ENCODE measurements at places on chromosomes 1 and 21.

DNA sequence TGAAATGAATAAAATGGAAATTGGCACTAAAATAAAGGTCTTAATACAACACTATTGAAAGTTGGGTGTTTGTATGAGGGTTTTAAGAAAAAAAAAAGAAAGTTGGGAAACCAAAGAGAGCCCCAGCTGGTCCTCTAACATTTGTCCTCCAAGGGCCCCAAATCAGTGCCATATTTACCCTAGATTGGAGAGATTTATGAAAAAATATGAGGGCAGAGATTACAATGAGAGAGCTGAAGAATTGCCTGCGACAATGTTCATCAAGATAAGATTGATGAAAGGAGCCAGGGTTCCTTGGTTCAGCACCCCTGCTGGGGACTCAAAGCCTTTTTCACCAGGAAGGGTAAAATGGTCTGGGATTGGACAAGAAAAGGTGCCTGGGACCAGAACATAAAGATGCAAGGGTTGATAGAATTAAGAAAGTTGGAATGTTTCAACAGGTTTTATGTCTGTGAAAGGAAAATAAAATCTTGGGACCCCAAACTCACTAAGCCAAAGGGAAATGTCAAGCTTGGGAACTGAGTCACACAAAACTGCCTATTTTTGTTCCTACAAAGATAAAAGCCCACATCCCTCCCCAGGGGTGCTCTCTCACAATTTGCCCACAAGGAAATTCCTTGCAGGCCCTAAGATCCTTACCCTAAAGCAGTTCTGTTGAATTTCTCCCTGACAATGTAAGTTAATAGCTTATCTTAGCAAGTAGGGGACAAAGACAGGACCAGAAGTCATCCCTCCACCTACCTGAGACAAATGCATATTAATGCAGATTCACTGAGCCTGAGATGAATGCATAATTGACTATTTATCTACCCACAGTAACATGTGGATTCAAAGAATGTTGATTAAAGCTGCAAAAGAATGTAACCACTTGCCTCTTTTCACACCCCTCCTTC lies 26.8 kb downstream of the CBR1 start:
- DNase-seq, result no peak

- DNase-seq, result no peak
Observed at GRCh38 chr1:37708471-37708870, 16.2 kb downstream of the CDCA8 start.

GRCh38 chr1:45686288-45687013 lies at the start of gene GPBP1L1:
Gene GPBP1L1 (minus strand): TSS chr1:45686533. CDS start chr1:45659087, 27,446 bp downstream.
- DNase-seq, result peak; percentile 94

- DNase-seq, result no peak
Observed at GRCh38 chr21:31222142-31222541, 121.9 kb downstream of the TIAM1 start.

DNA sequence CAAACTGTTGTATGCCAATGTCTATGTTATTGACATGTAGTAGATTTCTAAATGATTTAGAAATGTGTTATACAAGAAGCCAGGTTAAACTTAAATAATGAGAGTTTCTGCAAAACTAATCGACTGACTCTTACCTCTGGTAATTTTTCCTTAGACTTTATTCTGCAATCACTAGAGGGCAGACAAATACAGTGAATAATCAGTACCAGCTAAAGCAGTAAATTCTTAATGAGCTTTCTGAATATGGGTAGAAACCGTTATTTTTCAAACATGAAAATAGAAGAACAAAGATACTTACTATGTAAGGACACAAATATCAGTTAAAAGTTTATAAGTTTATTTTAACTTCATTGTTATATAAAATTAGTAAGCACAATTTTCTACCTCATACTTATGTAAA lies 97.9 kb upstream of the RGS1 start:
- no peak for DNase-seq

- DNase-seq, result no peak
Observed at GRCh38 chr1:70134148-70134547, 71.2 kb downstream of the LRRC40 start.

DNA sequence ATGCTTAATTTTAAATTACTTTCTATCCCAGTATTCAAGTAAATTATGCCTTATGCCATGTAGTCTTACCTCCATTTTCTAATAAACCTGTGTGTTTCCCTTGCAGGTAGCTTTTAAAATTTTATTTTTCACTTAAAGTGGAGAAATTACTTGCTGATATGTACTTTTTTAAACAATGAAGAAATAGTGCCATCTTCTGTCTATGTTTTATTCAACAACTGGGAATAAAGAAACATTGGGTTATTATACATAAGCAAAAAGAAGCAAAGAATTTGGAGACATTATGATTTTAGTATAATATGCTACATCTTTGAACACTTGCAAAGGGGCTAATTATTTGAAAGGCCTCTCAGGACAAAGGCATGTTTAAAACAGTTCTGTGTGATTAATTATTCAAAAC lies 1912.9 kb downstream of the MRPL39 start:
- DNase-seq, result no peak

DNA sequence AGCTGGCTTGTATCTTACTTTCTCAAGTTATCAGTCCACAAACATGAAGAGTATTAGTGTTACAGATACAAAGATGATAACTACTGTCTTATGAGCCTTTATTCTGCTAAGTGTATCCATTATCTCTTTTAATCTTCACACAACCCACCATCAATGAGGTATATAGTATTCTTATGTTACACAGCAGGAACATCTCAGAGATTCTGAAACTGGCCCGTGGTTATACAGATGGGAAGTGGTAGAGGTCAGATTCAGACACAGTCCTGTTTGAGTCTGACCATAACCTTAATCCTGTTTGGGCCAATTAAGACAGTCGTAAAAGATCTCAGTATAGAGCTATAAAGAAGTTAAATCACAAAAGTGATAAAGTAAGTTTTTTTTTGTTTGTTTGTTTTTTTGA lies 5.1 kb upstream of the TMEM269 start:
- DNase-seq, result no peak

DNA sequence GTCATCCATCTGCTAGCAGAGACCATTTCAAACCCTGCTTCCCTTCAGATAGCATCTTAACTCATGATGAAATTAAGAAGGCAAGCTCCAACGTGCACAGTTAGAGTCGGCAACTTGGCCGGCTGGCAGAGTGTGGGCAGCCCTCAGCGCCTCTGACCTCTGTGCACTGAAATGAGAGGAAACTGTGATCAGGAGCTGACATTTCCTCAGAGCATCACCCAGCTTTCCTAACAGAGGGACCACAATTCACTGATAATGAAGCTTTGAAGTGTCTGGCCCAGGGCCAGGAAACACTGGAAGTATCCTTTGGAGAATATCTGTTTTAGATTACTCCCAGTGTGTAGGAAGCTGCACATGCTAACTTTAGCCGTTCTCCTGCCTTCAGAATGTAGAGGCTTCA lies 145.0 kb upstream of the ZC3H11B start:
- DNase-seq, result no peak

DNA sequence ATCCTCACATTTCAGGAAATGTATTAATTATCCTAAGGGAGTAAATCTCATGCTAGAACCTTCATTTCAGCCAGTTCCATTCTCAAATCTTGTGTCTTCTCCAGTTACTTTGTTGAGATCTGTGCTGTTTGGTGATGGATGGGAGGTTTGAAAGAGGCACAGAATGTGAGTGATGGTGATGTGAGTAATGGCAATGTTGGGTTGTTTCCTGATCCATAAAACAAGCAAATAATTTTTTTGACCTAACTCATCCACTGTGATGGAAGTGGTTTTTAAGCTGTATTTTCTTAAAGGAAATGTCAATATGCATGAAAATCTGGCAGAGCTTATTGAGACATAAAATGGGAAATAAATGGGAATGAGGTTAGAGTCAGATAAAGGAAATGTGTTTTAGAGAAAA lies 214.7 kb downstream of the CHRM3 start:
- DNase-seq, result no peak

GRCh38 chr1:178646821-178647220 lies 78.2 kb upstream of the RALGPS2 start:
- DNase-seq, result no peak

- no peak for DNase-seq
Observed at GRCh38 chr1:57463343-57463742, 39.5 kb upstream of the DAB1 start.

DNA sequence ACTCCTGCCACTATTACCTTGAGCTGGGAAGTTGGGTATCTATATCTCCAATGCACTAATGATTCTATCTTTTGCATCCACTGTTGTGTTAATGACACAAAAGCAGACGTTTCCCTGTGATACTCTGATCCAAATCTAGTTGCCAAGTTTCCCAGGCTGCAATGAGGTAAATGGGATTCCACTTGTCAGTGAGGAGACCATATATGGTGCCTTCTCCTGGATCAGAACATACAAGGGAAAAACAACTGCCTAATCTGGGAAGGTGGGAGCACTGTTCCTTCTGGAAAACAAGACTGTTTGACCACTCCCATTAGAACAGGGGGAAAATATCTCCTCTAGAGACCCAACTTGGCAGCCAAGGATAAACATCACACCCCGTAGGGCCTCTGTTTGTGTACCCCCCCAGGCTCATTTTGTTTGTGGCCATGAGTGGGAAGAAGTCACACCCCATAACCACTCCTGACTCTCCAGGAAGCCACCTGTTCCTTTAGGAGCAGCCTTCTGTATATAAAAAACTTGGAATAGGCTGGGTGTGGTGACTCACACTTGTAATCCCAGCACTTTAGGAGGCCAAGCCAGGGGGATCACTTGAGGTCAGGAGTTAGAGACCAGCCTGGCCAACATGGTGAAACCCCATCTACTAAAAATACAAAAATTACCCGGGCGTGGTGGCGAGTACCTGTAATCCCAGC lies 28.5 kb upstream of the SLC6A9 start:
- no peak for DNase-seq

- DNase-seq, result no peak
Observed at GRCh38 chr1:221164951-221165838, 286.0 kb downstream of the HLX start.

- no peak for DNase-seq
Observed at GRCh38 chr1:176884286-176884685, 280.2 kb downstream of the ASTN1 start.

DNA sequence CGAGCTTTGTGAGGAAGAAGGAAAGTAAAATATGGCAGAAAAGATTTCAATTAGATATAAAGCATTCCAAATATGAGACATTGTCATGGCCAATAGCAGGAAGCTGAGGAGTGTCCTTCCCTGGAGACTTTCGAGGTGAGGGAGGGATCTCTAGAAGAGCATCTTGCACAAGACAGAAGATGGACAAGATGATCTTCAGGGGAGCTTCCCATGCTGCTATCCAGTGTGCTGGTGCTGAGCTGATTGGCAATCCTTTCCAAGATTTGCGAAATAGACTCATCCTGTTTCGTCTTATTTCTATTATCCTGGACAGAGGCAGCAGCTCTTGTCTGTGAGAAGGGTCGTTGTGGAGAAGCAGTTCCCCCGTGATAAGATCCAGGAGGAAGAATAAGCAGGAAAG lies 342.0 kb upstream of the CAMK1G start:
- no peak for DNase-seq

GRCh38 chr21:45383111-45383614 lies 21.8 kb upstream of the COL18A1 start:
- no peak for DNase-seq

GRCh38 chr1:84283381-84283780 lies 18.1 kb upstream of the SAMD13 start:
- DNase-seq, result no peak

GRCh38 chr1:33007190-33008050 lies 29.3 kb downstream of the AK2 start:
- peak; percentile 35 for DNase-seq

DNA sequence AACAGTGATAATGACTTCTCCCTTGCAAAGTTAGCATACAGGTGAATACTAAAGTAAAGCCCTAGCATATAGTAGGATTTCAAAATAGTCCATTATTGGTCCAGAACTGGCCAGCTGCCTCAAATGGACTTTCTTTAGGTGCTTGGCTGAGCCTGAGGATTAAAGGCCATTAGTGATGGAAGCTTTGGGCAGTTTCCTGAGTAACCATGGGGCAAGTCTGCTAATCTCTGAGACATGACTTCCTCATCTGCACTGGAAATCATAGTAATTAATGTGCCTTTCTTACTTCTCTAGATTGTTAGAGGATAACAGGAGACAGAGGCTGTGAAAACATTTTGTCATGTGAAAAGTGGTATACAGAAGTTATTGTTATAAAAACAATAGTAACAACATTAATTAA lies 156.5 kb upstream of the UBE2U start:
- DNase-seq, result no peak

- no peak for DNase-seq
Observed at GRCh38 chr21:38970765-38971164, 165.0 kb downstream of the ETS2 start.

DNA sequence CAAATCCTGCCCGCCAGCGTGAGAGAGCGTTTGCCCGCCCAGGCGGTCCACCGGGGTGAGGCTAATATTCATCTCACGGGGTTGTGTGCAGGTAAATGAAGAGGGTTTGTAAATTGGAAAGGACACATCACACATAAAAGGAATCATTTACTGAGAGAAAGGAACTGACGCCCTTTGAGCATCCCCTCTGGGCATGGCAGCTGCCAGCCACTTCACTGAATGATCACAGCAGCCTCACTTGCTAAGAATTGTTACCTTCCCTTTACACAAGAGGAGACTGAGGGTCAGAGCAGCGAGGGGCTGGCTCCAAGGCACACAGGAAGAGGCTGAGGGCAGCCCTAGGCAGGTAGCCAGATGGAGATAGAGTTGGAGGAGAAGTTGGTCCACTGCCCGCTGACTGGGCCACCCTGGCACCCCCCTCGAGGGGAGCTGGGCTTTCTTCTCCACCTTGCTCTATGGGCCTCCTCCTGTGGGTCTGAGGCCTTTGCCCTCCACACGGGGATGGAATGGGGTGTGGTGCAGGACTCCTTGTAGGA lies 96.0 kb downstream of the FOXD2 start:
- DNase-seq, result no peak

DNA sequence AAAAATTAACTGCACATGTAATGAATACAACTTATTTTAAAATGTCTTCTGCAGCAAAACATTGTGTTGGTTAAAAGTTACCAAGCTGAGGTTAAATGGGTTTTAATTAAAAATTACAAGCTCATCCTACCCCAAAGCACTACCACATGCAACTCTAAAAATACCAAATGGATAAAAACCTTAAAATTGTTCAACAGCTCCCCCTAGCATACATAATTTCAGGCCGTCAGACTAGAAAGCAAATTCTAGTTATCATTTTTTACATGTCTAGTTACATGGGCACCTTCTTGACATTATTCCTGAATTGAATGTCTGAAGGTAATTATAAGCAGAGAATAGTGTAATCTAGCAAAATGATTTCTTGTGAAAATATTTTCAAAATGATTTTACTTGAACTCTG lies 176.5 kb downstream of the C1orf21 start:
- DNase-seq, result peak; percentile 62

- DNase-seq, result peak; percentile 57
Observed at GRCh38 chr1:40664167-40664537, 1.3 kb downstream of the RIMS3 start.

- no peak for DNase-seq
Observed at GRCh38 chr1:8201331-8201861, 116.5 kb upstream of the SLC45A1 start.

DNA sequence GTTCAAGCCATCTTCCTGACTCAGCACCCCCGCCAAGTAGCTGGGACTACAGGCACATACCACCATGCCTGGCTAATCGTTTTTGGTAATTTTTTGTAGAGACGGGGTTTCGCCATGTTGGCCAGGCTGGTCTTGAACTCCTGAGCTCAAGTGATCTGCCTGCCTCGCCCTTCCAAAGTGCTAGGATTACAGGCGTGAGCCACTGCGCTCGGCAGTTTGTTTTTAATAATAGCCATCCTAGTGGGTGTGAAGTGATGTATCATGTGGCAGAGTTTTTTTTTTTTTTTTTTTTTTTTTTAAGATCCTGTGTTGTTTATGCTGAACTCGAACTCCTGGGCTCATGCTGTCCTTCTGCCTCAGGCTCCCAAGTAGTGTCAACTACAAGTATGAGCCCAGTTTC lies 51.8 kb downstream of the SPEN start:
- DNase-seq, result no peak
